Activated CD4-positive, alpha-beta T cell treated with anti-CD3 and anti-CD28 coated beads, Interleukin-2, amount 10 ng/mL, durations not matched to agents 24 days and 14 days (primary cell): ENCODE measurements at places on chromosomes 1 and 21.

DNA sequence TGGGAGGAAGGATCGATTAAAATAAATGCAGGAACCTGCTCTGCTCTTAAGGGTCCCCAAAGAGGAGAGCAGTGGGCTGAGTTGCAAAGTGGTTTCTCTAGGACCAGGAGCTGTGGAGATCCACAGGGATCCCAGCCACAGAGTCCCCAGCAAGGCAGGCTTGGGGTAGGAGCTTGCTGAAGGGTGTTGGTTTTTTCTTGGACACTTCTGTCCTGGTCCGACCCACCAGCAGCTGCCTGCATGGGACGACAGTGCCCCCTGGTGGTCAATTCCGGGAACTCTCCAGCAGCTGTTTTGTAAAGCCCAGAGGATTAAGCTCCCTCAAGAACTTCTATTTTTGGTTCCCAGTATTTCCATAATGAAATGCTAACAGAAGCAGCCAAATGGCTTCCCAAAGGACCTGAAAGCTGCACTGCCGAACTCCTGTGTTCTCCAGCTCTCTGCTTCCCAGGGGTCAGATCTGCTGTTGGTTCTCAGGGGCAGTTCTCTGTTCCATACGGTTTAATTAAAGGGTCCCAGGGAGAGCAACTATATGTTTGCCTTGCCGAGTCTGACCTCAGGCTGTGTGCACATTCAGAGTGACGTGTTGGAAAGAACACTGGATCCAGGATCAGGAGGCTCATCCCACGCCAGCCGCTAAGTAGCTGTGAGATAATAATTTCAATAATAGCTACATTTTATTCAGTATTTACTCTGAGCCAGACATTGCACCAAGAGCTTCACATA, 23.2 kb downstream of the NENF start:
- DNase-seq = peak; percentile 95

- no peak for DNase-seq
Measured at GRCh38 chr1:39943471-39944290, 11.3 kb upstream of the MFSD2A start.

DNA sequence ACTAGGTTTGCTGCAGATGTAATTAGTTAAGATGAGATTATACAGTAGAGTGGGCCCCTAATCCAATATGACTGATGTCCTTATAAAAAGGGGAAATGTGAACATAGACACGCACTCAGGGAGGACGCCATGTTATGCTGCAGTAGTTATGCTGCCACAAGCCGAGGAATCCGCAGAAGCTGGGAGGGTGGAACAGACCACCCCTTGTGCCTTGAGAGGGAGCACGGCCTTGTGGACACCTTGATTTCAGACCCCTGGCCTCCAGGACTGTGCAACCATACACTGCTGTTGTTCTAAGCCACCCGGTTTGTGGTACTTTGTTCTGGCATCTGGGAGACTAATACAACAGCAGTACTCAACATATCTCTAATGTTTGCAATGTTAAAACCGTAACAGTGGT, 57.9 kb upstream of the HIVEP3 start:
- no peak for DNase-seq

GRCh38 chr1:51231120-51231519, 5.0 kb upstream of the RNF11 start:
- no peak for DNase-seq

- DNase-seq = no peak
Measured at GRCh38 chr1:42928859-42929258, 29.8 kb downstream of the SLC2A1 start.

GRCh38 chr1:230790026-230790425, 42.8 kb downstream of the CAPN9 start:
- DNase-seq = no peak
